ENCODE measurements at places on chromosomes 3 and 15. TPM values are rescaled to one million over a fixed set of nuclear protein-coding genes. Genes with fewer than 3 reads are reported as not detected.

The PPM1L gene
- 6.9 TPM for polyA plus RNA-seq

- no peak for DNase-seq
Measured at GRCh38 chr3:184795522-184796190, 16.3 kb upstream of the VPS8 start.

- no peak for DNase-seq
Measured at GRCh38 chr3:187000711-187001151, 70.4 kb downstream of the ST6GAL1 start.

DNA sequence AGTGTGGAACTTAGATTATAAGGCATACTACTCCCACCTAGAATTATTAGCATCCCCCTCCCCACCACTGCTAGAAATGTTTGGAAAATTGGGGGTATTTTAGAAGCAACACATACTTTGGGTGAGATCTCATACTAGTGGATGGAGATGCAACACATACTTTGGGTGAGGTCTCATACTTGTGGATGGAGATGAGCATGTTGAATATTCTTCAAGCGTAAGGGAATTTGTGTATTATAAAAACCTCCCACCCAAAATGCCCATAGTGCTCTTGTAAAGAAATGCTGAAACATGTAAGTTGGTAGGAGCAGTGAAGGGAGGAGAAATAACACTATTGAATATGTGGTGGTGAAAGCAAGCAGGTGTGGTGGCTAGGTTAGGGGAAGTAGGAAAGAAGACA is 124.0 kb upstream of the EPHA3 start:
- DNase-seq, result no peak

GRCh38 chr15:36332896-36333295 is 246.5 kb upstream of the CDIN1 start:
- DNase-seq, result no peak

DNA sequence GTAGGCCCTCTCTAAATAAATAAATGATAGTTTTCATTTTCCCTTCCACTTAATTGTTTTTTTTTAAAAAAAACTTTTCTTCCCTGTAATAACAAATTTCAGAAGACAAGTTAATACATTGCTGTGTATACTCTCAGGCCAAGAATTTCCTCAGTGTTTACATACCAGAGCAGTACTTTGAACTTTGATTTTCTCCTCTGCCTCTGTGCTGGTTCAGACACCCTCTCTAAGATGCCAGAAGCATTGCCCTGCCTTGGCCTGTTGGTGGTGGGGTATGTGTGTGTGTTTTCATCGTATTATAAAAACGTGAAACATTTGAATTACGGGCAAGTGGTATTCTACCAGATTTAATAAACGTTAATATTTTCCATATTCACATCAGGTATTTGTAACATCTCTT is 70.1 kb downstream of the SMAD3 start:
- DNase-seq, result no peak

GRCh38 chr15:59208613-59209249 is 2.1 kb downstream of the LDHAL6B start:
- no peak for DNase-seq
